ENCODE measurements at places on chromosomes 13 and 19.

GRCh38 chr13:56015919-56016318 is 1124.8 kb upstream of the PRR20A start:
- no peak for DNase-seq

DNA sequence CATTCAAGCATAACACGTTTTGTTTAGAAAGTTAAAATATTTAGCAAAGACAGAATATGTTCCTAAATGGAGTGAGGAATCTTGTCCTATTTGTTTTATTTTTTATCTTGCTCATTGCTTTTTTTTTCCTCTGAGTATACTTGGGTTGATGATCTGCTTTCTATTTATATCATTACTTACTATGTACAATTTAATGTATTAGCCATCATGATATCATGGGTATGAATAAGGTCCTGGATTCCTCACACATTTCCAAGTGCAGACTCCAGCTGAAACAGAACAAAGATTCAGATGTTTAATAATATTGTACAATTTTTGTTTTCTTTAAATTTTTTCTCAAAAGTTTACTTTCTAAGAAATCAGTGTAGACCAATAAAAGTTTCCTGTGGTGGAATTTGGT is 388.2 kb downstream of the GPC6 start:
- no peak for DNase-seq

DNA sequence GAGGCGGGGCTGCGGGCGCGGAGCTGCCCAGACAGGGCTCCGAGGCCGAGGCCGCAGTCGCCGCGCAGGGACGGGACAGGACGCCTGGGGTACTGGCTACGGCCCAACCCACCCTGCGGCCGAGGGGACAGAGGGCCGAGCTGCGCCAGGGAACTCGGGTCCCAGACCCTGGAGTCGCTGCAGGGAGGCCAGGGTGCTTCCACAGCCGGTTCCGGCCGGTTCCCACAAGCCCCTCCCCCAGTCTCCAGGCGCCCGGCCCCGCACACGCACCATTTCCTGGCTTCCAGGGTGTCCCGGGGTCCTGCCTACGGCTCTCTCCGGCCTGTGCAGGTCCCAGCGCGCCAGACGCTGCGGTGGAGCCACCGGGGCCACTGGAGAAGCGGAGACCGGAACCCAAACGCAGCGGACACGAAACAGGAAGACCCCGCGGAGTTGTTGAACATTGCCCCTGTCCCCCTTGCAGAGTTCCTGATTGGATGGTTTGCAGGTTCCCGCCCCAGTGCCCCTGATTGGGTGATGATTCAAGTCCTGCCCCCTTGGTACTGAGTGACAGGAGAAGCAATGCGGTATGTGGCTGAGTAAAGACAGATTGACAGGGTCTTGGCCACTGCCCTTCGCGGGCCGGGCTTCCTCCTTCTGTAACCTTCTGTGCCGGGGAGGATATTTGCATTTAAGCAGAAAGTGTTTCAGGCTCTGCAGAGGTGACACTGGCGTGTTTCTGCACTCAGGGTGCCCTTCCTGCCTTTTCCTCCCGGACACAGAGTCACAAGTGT is at the start of gene ZNF564:
ZNF564 (minus strand) TSS at position 423 of the 773 bp plus-strand sequence; CDS start at position 273, 150 bp downstream.
- DNase-seq: no peak

DNA sequence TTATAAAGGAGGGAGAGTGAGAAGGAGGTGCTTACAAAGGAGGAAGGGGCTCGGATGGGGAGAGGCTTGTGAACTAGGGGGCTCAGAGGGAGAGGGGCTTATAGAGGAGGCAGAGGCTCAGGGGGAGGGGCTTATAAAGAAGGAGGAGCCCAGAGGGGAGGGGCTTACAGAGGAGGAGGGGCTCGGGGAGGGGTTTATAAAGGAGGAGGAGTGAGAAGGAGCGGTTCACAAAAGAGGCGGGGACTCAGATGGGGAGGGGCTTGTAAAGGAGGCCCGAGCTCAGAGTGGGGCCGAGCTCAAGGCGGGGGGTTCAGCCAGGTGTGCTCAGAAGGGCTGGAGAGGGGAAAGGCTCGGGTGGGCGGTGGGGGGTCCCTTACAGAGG is 500 bp downstream of the SMIM24 start:
- no peak for DNase-seq

DNA sequence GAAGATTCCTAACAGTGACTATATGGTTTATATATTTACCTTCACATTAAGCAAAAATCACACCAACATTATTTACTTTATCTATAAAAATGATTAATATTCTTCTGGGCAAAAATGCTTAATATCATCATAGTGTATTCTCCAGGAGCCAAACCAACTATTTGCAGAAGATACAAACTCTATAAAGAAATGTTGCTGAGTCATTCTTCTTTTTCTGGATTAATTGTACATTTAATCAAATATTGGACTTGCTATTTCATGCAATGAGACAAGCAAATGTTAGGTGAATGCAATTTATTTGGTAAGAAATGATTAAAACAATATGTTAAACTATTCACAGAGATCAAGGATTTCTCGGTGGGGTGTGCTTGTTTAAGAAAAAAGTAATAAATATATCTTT is 1075.8 kb downstream of the PCDH9 start:
- DNase-seq: no peak

- DNase-seq: no peak
These were observed 15.8 kb downstream of the PRODH2 start for GRCh38 chr19:35796645-35797542.

DNA sequence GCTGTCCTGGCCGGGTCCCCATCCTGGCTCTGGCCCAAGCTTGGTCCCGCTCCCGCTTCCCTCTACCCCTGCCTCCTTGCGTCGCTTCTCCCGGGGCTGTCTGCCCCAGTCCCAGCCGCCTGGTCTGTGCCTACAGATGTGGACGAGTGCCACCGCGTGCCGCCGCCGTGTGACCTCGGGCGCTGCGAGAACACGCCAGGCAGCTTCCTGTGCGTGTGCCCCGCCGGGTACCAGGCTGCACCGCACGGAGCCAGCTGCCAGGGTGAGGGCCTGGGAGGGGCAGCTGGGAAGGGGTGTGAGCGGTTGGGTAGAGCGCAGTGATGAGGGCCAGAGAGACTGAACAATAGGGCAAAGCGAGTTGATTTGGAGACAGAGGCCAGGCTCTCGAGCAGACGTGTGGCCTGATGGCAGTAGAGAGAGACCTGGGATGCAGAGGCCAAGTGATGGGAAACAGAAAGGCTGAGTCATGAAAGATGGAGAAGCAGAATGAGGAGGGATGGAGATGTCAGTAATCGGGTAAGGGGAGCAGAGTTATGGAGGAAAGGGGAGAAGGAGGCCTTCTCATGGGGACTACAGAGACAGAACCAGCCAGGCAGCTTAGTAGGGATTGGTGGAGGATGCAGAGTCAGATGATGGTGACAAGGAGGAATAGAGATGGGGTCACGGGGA is 9.4 kb downstream of the LTBP4 start:
- DNase-seq: no peak

GRCh38 chr19:45473367-45473681 is 5.5 kb downstream of the FOSB start:
- no peak for DNase-seq

GRCh38 chr19:53936029-53936428 is 26.7 kb upstream of the CACNG8 start:
- DNase-seq: no peak

GRCh38 chr13:113656003-113656588 is 1.9 kb downstream of the ATP4B start:
- DNase-seq: no peak

DNA sequence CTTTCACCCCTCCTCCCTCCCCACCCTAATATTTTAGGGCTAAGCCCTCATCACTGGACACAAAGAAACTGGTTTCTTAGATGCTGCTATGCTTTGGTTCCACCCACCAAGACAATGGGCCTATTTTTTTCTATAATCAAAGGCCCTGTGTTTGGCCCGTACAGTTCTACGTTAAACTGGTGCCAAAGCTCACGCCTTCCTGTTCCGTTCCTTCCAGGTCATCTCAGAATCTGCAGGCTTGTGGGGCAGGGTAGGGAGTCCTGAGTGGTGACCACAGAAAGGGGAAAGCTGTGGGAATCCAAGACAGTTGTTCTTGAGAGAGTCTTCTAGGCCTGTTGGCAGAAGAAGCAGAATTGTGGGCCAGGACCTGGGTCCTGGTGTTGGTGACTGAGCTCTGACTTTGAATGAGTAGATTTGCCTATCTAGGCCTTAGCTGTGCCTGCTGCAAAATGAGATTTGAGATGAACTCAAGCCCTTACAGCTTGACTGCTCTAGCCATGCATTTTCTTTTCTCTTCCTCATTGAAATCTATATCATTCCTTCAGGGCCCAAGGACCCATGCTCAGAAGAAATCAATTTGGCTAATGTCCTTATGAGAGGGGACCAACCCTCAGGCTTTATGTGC is 19.1 kb upstream of the CXCL17 start:
- DNase-seq: no peak

GRCh38 chr19:29672933-29673336 is 7.7 kb downstream of the PLEKHF1 start:
- DNase-seq: no peak

GRCh38 chr13:19596960-19597361 is 35.6 kb upstream of the TPTE2 start:
- DNase-seq: no peak

GRCh38 chr13:100464006-100464405 is 124.6 kb downstream of the GGACT start:
- DNase-seq: no peak

DNA sequence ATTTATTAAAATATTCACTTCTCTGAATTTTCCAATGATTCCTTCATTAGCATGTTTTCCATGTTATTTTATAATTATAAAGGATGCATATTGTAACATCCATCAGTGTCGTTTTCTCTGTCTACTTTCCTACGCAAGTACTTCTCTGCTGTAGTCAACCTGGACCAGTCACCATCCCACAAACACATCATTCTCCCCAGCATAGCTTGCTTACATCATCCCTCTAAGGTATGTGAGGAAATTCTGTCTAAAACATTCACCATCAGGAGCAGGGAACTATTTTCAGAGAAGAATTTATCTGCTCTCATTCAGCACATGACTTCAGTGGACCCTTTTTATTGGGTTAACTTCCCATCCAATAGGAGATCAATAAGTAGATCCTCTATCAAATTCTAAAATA is 806.1 kb upstream of the ARGLU1 start:
- DNase-seq: no peak

DNA sequence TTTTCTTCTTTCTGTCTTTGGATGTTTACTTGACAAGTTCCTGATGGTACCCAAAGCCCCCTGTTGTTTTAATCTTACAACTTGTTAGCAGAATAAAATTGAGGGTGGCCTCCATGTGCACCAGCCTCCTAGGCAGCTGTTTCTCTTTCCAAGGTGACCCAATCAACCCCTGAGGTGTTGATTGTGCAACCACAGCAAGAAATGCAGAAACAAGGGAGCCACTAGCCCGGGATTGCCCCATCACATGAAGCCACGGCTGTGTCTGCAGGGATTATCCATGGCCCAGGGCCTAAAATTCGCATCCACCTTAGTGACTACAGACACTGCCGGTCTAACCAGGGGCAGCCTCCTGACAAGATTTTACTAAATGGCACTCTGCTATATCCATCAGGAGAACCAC is 14.4 kb downstream of the CEACAM4 start:
- DNase-seq: no peak

- no peak for DNase-seq
These were observed 204.5 kb downstream of the PDS5B start for GRCh38 chr13:32790731-32791130.

- DNase-seq: no peak
These were observed 257.5 kb upstream of the STARD13 start for GRCh38 chr13:33543089-33543459.
